GM12891 (cell line): ENCODE measurements at places on chromosomes 2 and 18.

- DNase-seq, result no peak
Measured at GRCh38 chr2:36562240-36562639, 35.7 kb downstream of the FEZ2 start.

- DNase-seq, result no peak
Measured at GRCh38 chr18:78611201-78611800, 368.3 kb upstream of the SALL3 start.

DNA sequence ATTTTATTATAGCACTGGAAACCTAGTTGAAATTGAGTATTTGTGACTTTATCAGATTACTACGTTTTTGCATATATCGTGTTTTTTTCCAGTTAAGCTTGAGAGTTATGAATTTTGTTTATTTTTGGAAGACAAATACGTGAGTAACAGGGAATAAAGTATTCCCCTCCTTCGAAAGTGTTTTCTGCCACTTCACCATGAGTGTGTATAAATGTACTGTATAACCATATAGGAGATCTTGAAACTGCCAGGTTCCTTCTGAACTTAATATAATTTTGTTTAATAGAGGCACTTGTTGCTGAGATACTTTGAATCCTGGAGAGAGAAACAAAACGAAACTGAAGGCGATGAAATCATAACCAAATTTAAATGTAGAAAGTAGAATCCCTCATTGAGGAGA, 1004.4 kb upstream of the ZEB2 start:
- no peak for DNase-seq

DNA sequence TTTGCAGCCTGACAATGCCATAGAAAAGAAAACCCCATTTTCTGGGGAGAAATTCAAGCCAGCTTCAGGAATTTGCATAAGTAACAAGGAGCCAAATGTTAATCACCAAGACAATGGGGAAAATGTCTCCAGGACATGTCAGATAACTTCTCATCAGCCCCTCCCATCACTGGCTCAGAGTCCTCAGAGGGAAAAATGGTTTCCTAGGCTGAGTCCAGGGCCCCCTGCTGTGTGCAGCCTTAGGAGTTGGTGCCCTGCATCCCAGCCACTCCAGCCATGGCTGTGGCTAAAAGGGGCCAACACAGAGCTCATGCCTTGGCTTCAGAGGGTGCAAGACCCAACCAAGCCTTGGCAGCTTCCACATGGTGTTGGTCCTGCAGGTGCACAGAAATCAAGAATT, 63.7 kb upstream of the FANCL start:
- no peak for DNase-seq

DNA sequence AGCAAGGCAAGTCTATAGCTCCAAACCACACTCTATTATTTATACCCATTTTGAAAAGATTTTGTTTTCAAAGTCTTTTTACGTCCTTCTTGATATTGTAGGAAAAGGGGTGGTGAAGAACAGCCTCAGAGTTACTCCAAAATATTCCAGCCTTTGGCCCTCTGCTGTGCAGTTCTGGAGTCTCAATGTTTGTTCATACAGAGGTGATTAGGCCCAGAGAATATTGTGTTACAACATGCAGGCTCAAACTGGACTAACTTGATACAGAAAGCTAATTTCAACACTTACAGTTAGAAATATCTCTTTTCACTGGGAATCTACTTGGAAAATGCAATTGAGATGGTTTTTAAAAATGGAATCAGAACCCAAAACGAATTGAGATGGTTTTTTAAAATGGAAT, 40.4 kb upstream of the SLC25A52 start:
- no peak for DNase-seq

GRCh38 chr2:174827371-174828369, 63.4 kb upstream of the CHRNA1 start:
- DNase-seq, result no peak

GRCh38 chr2:220277445-220277975, 650.1 kb downstream of the SLC4A3 start:
- DNase-seq, result no peak
